ENCODE measurements at places on chromosomes 1 and 21. TPM values are rescaled to one million over a fixed set of nuclear protein-coding genes. Genes with fewer than 3 reads are reported as not detected.

DNA sequence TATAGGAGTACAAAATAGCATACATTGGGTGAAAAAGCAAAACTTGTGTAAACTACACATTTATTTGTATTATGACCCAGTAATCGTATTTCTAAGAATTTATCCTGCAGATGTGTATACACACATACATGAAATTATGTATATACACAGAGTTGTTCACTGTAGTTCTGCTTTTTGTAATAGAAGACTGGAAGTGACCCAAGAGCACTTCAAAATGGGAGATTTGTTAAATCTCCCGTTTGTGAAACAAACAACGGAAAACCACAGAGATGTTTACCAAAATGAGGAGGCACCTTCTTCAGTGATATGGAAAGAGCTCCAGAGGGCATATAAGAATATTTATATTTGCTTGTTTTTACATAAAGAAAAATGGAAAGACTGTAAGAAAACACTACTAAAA is 18.0 kb upstream of the MNDA start:
- DNase-seq = no peak

NBPF4 gene
- total RNA-seq = not detected

KRTAP13-2 gene
- total RNA-seq = not detected

- DNase-seq = no peak
Observed at GRCh38 chr1:193392686-193393085, 206.3 kb upstream of the B3GALT2 start.

DNA sequence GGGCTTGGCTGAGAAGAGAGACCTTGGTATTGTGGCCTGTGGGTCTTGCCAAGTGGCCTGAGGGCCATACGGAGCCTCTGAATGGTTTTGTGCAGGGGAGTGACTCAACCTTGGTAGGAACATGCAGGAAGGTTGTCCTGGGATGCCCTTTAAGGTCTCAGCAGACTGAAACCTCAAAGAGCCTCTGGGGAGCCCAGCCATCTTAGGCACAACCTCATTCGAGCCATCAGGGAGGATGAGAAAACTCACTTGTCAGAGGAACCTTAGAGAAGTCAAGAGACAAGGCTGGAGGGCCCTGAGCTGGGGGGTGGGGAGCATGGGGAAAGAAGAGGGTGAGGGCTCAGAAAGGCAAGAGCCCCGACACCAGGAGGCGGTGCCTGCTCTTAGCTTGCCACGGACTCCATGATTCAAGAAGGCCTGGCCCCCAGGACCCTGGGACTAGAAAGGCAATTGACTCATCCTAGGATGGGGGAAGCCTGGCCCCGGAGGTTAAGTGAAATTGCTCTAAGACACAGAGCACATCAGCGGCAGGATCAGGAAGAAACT is 13.0 kb downstream of the IFI6 start:
- DNase-seq = peak; percentile 30

PROX1 gene
- total RNA-seq = 27.4 TPM

GRCh38 chr1:203590603-203591002 is 36.0 kb upstream of the ATP2B4 start:
- no peak for DNase-seq

DNA sequence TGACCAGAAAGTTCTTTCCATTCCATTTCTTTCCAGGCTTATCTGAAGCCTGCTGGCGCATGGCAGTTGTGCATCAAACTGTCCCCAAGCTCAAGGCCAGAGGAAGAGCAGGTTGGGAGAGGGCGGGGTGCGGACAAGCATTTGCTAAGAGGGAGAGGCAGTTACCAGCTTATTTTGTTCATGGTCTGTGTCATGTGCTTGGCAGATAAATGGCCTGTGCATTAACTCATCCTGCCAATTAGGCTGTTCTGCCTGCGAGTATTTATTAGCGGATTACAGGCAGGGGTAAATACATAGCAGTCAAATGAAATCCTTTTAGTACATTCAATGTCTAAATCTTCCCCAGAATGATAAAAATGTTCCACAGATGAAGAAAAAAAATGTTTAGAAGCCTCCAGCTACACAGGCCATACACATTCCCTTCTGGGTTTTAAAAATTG is 48.9 kb upstream of the B3GALNT2 start:
- DNase-seq = no peak

DNA sequence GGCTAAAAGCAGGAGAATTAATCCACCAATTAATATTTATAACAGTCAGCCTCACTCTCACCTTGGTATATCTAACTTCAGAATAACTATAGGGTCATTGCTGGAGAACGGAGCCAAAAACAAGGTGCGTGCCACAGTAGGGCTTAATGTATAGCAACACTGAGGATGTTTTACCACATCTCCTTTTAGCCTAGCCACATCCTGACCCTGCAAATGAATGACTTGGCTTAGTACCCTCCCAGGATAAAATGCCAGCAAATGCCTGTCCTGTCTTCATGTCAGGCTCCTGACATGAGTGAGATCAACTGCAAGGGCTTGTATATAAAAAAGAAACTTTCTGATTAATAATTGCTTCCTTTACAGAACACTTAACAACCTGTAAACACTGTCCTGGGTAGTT is 2.7 kb upstream of the CDC42BPA start:
- DNase-seq = no peak

DNA sequence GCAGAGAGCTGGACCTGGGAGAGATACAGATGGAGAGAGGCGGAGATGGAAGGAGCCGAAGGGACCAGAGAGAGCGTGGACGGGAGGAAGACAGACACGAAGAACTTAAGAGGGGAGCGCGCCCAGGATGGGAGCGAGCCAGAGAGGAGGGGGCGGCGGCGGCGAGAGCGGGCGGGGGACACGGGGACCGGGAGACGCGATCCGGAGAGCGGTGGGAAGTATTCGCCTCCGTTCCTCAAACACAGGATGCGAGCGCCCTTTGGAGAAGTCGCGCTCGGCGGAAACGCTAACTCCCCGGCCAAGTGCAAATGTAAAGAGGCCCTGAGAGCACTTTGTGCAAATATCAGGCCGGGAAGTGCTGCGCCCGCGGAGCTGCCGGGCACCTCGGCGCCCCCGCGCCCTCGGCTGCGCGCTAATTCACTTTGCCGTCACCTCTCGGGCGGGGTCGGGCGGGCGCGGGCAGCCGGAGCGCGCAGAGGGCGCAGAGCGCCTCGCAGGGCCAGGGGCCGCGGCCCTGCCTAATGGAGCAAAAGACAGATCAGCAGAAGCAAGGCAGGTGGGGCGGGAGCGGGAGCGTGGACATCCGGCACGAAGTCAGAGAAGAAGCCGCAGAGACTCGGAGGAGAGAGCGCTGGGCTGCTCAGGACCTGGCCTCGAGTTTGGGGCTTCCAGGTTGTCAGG is 281.2 kb downstream of the RRAGC start:
- no peak for DNase-seq

GRCh38 chr1:58844176-58844575 is 60.3 kb upstream of the JUN start:
- no peak for DNase-seq

CNKSR1 gene
- 47.7 TPM for total RNA-seq

FCER1G gene
- total RNA-seq = 42.0 TPM

DNA sequence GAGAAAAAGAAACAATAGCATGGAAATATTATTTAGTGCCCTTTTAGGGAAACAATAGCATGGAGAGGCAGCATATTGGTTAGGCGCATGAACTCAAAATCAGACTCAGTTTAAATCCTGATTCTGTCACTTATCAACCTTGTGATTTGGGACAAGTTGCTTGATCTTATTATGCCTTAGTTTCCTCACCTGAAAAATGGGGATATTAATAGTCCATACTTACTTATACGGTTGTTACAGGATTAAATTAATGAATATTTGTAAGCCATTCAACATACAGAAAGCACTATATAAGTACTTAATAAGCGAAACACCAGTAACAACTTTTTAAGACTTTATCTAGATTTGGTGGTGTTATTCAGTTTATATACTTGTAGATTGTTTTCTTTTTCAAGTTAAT is 1.2 kb downstream of the TSEN15 start:
- DNase-seq = no peak

- no peak for DNase-seq
Observed at GRCh38 chr1:53683986-53684740, 54.8 kb downstream of the GLIS1 start.
